Ascending aorta (tissue), 2 donors: ENCODE measurements at places on chromosomes 5 and 9.

GRCh38 chr5:120124961-120125360 is 339.1 kb upstream of the PRR16 start:
- no peak for DNase-seq

GRCh38 chr5:126732716-126733115 is 44.2 kb upstream of the LMNB1 start:
- DNase-seq = no peak

- DNase-seq = no peak
Measured at GRCh38 chr5:35129276-35129675, 81.5 kb upstream of the AGXT2 start.

DNA sequence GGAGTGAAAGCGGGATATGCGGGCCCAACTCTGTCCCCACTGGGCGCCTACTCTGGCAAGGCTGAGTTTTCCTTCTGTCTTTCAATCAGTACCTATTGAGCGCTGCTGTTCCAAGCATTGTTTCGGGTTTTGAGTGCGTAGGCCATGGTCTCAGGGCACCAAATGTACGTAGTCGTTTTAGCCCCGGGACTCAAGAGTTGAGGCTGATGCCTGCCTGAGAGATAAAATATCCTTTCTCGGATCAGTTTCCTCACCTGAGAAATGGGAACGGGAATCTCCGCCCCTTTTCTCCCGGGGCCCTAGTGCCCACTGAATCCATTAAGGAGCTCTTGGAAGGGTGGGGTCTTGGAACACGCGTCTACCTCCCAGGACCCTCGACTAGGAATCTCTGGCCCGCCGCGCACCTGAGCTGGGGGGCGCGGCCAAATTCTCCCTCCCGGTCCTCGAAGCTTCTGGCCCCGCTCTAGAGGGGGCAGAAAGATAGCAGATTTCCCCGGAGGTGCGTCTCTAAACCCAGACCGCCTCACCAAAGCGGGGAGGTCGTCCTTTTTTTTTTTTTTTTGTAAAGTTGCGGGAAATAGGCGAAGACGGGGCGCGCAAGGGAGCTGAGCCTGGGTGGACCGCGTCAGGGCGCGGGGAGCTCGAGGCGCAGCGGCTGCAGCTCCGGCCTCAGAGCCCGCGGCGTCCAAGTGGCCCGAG is 494 bp upstream of the CXXC5 start:
- DNase-seq = no peak

DNA sequence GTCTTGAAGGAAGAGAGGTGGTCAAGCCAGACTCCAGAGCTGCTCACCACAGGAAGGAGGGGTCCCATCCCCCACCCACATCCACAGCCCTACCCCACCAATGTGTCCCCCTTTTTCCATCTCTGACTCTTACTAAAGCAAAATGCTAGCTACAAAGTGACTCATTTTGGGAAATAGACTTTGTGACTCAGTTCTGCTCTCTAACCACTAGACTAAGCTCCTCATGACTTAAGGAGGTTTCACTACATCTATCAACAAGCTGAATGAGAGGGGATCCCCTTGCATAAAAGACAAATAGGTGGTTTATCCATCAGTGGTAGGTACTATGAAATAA is 35.1 kb upstream of the ADRB2 start:
- DNase-seq = no peak

- DNase-seq = no peak
Measured at GRCh38 chr5:36363744-36364143, 62.0 kb upstream of the RANBP3L start.

DNA sequence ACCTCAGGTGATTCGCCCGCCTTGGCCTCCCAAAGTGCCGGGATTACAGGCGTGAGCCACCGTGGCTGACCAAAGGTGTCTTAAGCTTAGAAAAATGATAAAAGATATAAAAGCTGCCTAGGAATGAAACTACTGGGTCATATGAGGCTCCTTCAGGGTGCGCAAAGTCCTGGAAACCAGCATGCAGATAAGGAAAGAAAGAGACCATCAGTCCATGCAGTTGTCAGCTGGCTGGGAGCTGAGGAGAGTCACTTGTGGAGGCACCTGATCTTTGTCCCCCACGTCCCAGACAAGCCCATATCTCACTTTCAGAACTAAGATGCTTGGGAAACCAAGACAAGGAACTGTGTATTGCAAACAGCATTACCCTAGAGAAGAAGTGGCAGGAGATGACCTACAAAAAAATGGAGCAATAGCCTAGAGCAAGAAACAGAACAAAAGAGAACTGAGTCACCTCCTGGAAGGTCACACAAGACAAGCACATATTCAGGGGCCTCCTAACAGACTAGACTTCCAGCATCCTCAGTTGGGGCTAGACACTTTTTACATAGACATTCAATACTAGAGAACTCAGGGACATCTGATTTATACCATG is 2.8 kb upstream of the CCDC125 start:
- no peak for DNase-seq

GRCh38 chr9:131031005-131031641 is 22.1 kb downstream of the LAMC3 start:
- DNase-seq = no peak

DNA sequence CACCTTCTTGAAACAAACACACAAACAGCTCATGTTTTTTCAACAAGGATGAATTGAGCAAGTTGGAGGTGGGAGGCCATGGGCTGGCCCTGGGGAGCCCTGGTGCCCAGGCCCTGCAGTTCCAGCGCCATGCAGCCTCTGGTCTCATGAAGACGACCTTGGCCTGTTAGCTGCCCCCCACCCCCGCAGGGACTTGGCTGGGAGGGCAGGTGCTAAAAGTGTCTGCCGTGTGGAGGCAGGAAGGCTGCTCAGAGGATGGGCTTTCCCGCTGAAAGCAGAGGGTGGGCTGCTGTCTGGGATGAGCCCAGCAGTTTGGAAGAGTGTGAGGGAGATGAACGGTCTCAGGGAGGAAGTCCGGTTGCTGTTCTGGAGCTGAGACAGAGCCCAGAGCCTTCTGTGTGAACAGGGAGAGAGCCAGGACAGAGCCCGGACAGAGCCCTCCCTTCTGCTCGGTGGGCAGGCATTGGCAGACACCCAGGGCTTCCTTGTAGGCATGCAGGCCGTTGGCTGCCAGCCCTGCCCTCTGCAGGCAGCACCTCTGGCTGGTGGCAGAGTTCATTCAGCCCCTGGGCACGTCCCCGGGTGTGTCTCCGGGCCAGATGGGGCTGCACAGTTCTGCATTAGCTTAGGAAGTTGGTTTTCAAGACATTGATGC is 18.7 kb downstream of the ROPN1L start:
- DNase-seq = peak; percentile 16

DNA sequence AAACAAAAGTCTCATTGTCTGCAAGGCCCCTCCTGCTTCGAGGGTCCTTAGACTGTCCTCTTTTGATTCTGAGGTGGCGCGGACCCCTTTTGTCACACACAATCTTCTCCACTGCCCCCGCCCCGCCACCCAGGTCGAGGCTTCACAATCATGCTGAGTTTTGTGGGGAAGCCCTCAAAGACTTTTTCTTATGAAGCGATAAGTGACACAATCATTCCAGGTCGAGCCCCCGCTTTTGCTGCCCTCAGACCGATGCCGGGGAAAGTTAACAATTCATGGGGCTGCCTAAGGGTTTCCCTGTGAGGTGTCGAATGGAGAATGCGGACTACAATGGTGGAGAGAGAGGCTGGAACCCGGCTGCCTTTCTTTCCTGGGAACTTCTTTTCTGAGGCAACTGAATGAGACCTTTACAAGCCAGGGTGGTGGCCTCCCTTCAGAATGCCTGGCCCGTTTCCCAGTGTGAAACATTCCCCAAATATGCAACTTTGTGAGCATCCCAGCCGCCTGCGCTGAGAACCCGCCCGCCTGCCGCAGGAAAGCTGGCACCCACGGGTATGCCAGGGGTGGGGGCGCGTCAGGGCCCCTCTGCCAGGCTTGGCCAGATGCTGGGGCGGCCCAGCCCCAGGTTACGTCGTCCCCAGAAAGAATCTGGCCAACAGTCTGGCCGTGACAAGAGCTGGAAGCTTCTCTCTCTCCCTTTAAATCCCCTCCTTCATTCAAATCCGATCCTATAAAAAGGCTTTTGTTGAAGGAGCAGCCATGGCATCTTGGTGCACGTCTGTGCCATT is 71.9 kb downstream of the MAP1B start:
- DNase-seq = no peak

GRCh38 chr5:138370537-138370936 is 18.1 kb downstream of the KDM3B start:
- DNase-seq = no peak

- no peak for DNase-seq
Measured at GRCh38 chr5:72468606-72469005, 38.6 kb downstream of the ZNF366 start.

GRCh38 chr5:1067141-1068121 is 44.4 kb downstream of the SLC12A7 start:
- DNase-seq = no peak
